Fibroblast of mammary gland (primary cell): ENCODE measurements at places on chromosomes 4 and X.

- DNase-seq = no peak
Observed at GRCh38 chr4:53801373-53801772, 210.1 kb upstream of the LNX1 start.

- DNase-seq = peak; percentile 89
Observed at GRCh38 chr4:1347410-1347864, 429 bp downstream of the UVSSA start.

GRCh38 chrX:67599532-67599931 is 55.7 kb downstream of the AR start:
- DNase-seq = no peak

DNA sequence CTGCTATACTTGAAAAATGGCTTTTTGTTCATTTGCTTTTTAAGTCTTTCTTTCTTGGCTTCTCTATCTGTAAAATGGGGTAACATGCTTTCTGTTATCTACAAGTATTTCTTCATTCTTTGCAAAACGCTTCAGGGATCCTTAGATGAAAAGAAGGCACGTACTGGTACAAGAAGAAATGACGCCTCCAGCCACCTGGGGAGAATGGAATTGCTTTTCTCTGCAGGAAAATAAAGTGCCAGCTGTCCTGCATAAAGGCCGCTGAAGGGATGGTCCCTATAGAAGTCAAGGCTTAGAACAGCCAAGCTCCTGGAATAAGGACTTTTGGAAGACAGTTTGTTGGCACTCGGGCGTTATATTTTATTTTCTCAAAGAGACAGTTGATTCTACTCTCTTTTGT is 210.8 kb upstream of the RASGEF1B start:
- no peak for DNase-seq

- DNase-seq = no peak
Observed at GRCh38 chrX:63394872-63395271, 43.7 kb upstream of the SPIN4 start.

- DNase-seq = no peak
Observed at GRCh38 chr4:81447566-81448229, 24.0 kb downstream of the RASGEF1B start.

GRCh38 chr4:97645071-97645821 is 498.0 kb downstream of the STPG2 start:
- DNase-seq = no peak

GRCh38 chr4:189507060-189507459 is 433.6 kb upstream of the FRG1 start:
- no peak for DNase-seq

DNA sequence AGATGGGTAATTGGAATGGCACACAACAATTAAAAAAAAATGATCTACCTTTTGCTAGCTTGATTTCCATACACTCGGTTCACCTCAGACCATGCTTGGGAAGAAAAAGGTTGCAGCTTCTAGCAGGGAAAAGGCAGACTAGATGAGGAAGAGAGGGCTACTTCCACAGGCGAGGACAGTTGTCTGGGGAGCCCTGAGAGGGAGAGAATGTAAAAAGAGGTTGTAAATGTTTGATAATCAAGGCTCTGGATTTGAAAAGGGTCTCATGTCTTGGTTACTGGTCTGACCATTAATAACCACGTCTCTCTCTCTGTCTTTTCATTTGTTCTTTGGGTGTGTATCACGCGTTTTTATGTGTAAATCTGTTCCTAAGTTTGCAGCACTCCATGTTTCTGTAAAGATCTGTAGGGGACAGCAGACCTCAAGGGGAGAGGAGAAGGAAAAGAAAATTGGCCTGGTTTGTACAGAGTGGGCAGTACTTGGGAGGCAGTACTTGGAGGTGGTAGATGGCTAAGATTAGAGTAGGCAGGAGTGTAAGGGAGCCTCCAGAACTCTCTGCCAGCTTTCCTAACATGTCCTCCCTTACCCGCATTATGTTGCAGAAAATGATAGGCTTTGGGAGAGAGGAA is 750 bp downstream of the ARMCX5 start:
- DNase-seq = peak; percentile 47

- DNase-seq = peak; percentile 5
Observed at GRCh38 chrX:99301990-99302389, 1108.1 kb downstream of the PCDH19 start.

DNA sequence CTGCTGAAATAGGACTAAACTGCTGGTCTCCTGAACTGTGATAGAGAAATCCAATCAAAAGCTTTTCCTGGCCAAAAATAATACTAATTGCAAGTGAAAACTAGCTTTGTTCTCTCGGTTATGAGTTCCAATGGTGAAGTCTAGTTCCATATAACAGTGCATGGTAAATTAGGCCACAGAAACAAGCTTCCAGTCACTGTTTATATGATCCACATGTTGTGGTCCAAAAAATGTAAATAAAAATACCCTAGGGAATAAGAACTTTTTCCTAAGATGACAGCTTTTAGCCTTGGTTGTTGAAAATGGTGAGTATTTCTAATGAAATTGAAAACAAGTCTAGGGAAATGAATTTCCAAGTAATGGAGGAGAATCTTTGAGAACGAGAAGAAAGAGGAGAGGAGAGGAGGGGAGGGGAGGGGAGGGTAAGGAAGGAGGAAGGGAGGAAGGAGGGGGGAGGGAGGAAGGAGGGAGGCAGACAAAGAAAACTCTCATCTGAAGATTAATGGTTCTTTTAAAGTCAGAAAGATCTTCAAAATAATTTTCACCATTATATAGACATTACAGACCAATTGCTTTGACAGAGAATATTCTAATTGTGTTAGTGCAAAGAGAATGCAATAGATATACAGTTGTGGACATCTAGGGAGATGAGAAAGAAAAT is 26.1 kb downstream of the PALLD start:
- no peak for DNase-seq

DNA sequence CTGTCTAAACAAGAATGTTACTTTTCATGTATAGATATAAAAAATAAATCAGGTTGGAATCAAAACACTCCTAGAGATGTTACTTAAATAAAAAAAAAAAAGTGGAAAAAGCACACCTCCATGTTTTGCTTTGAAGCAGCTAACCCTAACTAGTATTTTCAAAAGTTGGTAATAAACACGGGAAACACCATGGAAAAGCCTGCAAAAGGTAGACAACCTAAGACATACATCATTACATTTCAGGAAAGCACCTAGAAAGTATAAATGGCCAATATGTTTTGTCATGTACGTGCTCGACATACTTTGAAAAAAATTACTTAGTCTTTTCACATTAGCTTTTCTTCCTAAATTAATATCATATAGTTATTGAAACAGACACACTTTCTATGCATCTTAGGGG is 130.1 kb upstream of the SH3RF1 start:
- no peak for DNase-seq

DNA sequence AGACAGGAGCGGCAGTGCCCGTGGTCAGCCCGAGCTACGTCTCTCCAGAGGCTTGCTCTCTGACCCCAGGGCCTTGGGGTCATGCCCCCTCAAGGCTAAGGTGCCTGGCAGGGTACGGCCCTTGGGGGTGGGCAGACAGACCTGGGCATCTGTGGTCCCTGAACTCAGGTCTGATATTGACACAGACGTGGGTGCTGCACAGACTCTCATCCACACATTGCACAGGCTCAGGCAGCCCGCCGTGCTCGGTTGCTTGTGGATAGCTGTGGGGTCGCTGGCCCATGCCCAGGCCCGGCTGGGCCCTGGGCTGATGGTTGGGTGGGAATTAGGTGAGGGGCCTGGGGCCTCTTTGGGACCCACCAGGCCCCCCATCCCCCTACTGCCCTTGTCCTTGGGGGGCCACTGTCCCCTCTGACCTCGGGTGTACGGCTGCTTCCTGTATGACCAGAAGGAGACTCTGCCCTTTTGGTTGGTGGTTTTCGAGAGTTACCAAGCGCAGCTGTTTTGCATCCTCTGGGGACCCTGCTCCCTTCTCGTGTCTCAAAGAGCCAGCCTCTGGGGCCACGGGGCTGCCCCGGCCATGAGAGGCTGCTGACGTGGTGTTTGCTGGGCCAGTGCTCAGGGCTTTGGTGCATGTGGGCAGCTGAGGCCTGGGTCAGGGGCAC is 10.1 kb downstream of the FGFRL1 start:
- DNase-seq = no peak

GRCh38 chrX:150200361-150200760 is 162.8 kb upstream of the MAMLD1 start:
- DNase-seq = no peak

GRCh38 chrX:65642914-65643491 is 24.5 kb upstream of the MSN start:
- no peak for DNase-seq

GRCh38 chr4:153346563-153346962 is 2.1 kb downstream of the MND1 start:
- DNase-seq = no peak

GRCh38 chr4:177235026-177235425 is 74.6 kb upstream of the NEIL3 start:
- DNase-seq = peak; percentile 77

- DNase-seq = peak; percentile 14
Observed at GRCh38 chr4:153067376-153067775, 131.3 kb downstream of the FHDC1 start.

- no peak for DNase-seq
Observed at GRCh38 chrX:111039606-111040005, 56.4 kb upstream of the PAK3 start.

GRCh38 chr4:160523231-160523630 is 1420.4 kb downstream of the RAPGEF2 start:
- no peak for DNase-seq

GRCh38 chr4:143586080-143586479 is 72.6 kb downstream of the SMARCA5 start:
- DNase-seq = peak; percentile 23

DNA sequence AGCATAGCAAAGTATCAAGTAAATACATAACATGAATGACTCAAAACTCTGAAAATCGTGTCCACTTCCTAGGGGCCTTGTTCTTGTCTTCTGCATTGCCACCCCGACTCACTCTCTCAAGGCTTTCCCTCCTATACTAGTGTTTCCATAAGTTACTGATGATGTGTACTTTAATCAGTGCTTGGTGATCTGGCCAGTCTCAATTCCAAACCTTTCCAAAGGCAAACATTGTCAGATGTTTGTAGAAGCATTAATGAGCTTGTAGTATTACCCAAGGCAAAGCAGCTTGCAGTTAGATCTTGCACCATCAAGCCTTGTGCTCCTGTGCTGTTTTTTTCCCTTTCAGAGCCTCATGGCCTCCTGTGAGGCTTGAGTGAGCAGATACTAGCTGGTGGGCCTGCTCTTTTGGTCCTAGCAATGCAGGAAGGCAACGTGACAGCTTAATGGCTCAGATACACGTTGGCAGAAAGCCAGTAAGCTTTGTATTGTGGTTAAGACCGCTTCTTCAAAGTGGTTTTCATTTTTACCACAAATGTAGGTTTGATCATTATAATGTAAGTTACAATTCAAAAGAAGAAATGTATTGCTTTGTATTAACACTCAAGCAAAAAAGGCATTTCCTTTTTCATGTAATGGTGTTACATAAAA is 51.8 kb downstream of the RBPJ start:
- peak; percentile 82 for DNase-seq

- DNase-seq = no peak
Observed at GRCh38 chr4:108116423-108117168, 52.1 kb downstream of the LEF1 start.

- no peak for DNase-seq
Observed at GRCh38 chr4:38665551-38666411, 1.8 kb downstream of the KLF3 start.

- DNase-seq = no peak
Observed at GRCh38 chrX:71935476-71935875, 24.8 kb downstream of the NHSL2 start.

DNA sequence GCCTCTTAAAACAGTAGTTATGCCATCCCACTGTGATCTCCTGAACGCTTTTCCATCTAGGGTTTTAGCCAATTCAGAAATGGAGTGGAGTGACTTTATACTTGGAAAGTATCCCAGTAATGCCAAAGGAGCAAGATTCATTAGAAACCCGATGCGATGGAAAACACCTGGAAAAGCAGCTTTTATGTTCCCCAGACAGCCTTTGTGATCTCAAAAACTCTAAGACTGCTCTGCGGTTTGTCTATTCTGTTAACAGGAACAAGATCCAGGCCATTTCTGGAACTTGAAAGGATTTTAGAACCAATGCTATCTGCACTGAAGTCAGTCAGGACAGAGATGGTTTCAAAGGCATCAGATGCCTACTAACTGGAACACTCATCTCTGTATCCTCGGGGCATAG is 145.1 kb downstream of the APBB2 start:
- DNase-seq = peak; percentile 24

- DNase-seq = no peak
Observed at GRCh38 chr4:119745351-119745750, 116.7 kb upstream of the PDE5A start.

GRCh38 chr4:187908079-187908561 is 87.5 kb upstream of the ZFP42 start:
- peak; percentile 79 for DNase-seq

DNA sequence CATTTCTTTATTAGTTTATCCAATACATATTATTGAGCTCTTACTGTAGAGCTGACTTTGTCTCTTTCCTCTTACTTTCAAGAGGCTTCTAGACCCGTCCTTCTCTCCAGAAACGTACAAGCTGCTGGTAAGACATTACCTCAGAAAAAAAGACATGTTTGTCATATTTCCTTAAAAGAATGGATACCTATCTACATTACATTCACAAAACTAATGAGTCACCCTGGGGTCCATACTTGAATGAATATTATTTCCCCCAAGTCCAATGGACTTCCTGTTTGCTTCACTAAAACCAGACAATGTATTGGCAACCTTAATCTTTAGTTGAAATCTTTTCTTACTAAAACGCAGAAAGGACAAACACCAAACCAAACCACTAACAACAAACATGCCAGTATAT is 176.5 kb upstream of the CLNK start:
- DNase-seq = no peak
